ENCODE measurements at places on chromosomes 13 and 19.

DNA sequence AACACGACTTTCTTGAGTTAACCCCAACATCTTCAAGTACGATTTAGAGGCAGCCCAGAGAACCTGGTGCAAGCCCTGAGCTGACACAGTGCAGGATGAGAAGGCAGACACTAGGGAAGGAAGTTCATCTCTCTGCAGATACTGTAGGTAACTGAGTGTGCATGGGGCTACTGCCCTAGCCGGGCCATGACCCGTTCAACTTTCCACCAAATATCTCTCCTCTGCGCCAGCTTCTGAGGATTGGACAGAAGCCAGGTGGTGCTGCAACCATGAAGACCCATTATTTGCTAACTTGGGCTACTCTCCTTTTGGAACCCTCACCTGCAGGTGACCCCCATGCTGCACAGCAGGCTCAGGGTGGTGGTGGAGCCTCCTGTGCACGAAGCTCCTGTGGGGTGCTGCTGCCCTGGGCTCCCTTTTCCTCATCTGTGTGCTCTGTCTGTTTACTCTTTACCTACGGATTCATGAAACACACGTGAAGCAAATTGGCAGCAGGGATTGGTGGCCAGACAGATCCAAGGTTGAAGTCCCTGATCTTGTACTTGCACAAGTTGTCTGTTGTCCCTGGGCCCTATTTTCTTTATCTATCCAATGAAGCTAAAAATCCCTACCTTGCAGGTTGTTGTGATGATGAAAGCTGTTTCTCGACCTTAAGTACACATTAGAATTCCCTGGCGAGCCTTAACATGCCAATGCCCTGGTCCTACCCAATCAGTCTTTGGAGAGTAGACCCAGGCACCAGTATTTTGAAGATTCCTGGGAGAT lies 227.8 kb downstream of the LACC1 start:
- DNase-seq = no peak

GRCh38 chr19:18392926-18393325 lies 4.5 kb downstream of the LRRC25 start:
- no peak for DNase-seq

DNA sequence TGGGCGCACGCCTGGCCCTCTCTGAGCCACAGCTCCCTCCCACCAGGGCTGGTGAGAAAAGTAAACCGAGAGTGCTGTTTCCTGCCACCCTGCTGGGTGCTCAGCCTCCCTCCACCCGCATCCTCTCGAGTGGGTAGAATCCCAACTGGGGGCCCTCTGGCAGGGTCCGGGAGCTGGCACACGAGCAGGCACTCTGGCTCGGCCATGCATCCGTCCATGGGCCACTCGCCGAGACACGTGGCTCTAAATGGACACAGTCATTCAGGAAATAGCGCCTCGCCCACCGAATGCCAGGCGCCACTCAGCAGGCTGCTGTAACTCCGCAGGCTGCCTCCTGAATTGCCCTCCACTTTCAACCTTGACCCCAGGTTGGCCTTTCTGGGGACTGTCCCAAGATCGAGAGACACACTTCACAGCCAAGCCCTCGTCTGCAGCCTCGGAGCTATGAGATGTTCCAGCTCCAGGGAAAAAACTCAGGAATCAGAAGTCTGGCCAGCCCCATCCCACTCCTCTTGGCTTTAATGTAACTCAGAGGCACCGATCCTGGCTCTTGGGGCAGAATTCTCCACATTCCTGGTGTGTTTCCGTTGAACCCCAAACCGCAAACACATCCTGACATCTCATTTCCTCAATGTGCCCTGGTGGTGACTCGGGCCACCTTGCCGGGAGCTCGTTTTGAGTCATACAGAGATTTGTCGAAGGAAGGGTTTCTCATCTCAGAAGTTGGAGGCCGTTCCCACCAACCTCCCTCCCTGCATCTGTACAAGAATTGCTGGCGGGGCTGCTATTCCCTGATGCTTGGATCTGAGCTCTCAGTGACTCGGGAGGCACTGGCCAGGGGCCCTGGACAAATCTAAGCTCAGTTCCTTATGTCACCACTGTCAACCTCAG lies 14.1 kb downstream of the KLF2 start:
- peak; percentile 61 for DNase-seq

DNA sequence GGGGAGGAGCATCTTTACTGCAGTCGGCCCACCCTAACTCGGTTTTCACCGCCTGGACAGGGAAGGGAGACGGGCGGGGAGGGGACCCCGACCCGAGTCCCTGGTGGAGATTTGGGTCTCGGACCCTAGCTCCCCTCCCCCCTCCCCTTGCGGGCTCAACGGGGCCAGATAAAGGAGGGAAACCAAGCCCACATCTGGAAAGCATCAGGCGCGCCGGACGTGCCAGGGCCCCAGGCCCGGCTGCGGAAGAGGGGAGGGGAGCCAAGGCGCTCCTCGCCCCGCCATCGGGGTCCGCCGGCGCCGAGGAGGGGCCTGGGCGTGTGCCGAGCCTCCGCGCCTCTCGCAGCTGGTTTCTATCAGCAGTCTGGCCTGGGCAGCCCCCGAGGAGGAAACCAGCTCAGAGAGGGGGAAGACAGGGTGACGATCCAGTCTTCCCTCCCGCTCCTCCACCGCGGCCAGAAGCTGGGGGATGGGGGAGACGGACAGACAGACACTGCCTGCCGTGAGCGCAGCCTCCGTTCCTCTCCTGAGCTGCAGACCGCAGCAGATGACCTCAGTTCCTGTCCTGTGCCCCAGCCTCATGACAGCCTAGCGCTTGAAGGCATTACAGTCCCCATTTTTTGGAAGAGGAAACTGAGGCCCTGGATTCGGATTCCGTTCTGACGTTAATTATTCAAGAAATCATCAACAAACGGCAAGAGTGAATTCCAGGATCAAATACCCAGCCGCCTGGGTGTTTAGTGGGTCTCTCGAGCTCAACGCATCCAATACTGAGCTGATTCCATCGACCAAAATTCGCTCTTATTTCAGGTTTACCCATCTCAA lies 3.6 kb upstream of the GNG8 start:
- DNase-seq = no peak

- DNase-seq = no peak
Observed at GRCh38 chr13:67258482-67258881, 28.3 kb upstream of the PCDH9 start.

DNA sequence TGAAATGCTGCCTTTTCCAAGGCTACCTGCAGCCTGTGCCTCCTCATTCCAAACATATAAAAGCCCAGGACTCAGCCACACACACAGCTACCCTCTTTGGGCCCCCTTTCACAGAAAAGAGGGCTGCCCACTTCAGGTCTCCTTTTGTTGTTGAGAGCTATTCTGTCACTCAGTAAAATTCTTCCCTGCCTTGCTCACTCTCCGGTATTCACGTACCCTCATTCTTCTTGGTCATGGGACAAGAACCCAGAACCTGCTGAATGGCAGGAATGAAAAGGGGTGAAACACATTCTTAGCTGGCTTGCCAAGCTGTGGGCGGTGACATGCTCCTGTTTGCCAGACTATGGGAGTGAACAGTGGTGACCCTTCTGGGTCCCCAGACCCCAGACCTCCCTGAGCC lies 338.0 kb upstream of the ATXN8OS start:
- DNase-seq = no peak

DNA sequence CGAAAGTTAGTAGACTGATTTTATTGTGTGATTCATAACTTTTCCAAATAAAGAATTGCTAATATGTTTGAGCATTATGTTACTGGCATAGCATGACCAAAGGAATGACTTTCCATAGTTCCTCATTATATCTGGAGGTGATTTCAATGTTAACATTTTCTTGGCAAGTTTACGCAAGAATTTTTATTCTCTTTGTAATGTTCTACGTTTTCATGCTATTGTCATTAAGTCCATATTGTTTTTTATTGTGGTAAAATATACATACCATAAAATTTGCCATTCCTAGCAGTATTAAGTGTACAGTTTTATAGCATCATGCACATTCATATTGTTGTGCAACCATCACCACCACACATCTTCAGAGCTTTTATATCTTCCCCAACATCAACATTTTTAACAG lies 14.8 kb downstream of the KCTD12 start:
- no peak for DNase-seq

GRCh38 chr13:30748717-30749116 lies 13.4 kb downstream of the ALOX5AP start:
- DNase-seq = no peak

DNA sequence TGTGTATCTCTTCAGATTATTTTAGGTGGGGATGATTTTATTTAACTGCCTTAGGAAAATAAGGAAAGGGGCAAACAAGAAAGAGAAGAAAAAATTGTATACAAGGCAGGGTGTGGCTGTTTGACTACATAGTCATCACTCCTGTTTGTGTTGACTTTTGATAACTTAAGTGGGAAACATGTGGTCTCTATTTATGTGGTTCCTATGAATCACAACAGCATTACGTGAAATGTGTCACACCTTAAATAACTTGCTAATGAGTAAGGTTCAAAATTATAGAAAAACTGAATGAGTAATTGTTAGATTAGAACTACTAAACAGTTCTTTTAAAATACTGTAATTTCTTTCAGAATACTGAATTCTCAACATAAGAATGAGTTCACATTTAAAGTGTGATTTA lies 69.3 kb downstream of the LMO7 start:
- DNase-seq = no peak

- no peak for DNase-seq
Observed at GRCh38 chr13:40626977-40627376, 39.5 kb downstream of the FOXO1 start.

DNA sequence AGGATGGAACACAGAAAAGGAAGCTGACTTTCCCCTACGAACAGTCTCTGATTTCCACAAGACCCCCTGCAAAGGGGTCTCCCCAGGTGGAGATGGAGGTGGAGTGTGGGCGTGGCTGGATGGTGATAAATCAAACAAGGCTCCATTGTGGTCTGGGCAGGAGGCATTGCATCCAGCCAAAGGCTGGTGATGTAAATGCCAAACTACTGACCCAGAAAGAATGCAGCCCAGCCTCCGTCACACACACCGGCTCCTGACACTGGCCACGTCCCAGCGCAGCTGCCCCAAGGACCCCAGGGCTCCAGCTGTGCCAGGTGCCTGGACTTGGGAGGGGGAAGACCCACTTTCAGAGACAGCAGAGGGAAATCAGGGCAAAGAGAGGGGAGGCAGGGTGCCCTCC lies 6.3 kb downstream of the SLC7A1 start:
- DNase-seq = no peak

GRCh38 chr13:94129490-94129894 lies 350.0 kb downstream of the DCT start:
- DNase-seq = no peak

DNA sequence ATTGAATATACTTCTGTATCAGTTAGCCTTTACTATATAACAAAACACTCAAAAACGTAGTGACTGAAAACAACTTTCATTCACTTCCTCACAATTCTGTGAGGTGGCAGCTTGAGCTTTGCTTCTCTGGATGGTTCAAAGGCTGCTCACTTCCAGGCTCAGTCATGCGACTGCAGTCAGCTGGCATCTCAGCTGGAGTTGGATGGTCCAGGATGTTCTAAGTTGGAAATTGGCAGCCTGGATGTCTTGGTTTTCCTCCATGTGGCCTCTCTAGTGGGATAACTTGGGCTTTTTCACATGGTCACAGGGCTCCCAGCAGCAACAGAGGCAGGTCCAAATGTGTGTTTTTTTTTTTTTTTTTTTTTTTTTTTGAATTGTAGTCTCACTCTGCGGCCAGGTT lies 204.4 kb downstream of the LACC1 start:
- no peak for DNase-seq

DNA sequence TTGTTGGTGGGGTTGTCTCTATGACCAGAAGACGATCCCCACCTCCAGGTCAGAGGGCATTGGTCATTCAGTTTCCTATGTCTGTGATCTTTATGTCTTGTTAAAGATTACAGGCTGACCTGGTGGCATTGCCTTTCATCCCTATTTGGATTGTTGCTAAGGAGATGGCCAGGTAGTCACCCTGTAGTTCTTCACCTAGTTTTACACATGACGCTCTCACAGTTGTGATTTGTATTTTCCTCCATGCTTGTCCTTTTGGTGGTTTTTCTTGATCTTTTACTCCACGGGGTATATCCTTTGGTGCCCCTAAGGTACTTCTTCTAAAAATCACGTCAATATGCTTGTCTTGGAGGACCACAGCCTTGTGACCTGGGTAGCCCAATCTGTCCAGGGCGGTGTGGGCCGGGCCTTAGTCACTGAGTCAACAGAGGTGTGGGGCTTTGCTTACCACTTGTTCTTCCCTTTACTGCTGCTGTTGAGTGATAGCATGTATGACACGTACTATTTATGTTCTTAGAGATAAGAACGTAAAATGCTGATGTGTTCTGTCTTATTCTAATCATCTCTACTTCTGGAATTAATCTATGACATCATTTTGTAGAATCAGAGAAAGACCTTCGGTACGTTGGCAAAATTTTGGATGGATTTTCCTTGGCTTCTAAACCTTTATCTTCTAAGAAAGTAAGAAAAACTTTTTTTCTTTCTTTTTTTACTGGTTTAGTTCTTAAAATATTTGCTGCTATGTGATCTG lies 20.1 kb downstream of the GPATCH1 start:
- DNase-seq = no peak

- no peak for DNase-seq
Observed at GRCh38 chr19:18262144-18262543, 12.1 kb downstream of the IQCN start.

GRCh38 chr19:50911206-50912101 lies at the start of gene KLK4:
Gene KLK4, minus strand, starts transcription at chr19:50911395. Its CDS starts 657 bp downstream, at chr19:50910738.
- no peak for DNase-seq

DNA sequence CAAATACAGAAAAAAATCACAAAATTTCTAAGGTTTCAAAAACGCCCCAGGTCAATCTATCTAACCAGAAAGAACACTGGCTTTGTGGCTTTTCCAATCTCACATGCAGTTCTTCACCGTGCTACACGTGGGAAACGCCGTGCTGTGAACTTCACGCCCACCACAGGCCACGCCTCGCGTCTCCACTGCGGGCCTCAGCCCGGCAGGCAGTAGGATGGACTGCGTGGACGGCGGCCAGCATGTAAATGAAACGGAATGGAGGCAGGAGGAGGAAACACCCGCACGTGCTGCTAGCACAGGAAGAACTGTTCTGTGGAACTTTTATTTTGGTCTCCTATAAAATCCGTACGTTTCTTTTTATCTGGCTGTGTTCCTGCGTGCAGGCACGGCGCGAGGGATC lies 23.8 kb downstream of the ZNF787 start:
- DNase-seq = no peak

- DNase-seq = no peak
Observed at GRCh38 chr19:1128106-1128505, 24.3 kb downstream of the GPX4 start.

- no peak for DNase-seq
Observed at GRCh38 chr19:2213799-2214198, 22.3 kb downstream of the PLEKHJ1 start.

- DNase-seq = no peak
Observed at GRCh38 chr13:109790942-109791605, 4.7 kb upstream of the IRS2 start.

- DNase-seq = no peak
Observed at GRCh38 chr19:42422092-42422900, 4.9 kb downstream of the LIPE start.

- DNase-seq = no peak
Observed at GRCh38 chr13:30615866-30616541, 1.7 kb upstream of the USPL1 start.
